ENCODE measurements at places on chromosomes 16 and 17. TPM values are rescaled to one million over a fixed set of nuclear protein-coding genes. Genes with fewer than 3 reads are reported as not detected.
A peak's percentile ranks its signal among the peaks of the same experiment; 100 is the strongest.

GRCh38 chr17:65366102-65366844 is 195.2 kb downstream of the AXIN2 start:
- no peak for DNase-seq

- DNase-seq = peak; percentile 33
Measured at GRCh38 chr16:66751303-66751991, at the start of gene DYNC1LI2. Gene DYNC1LI2, minus strand, starts transcription at chr16:66751609. Its CDS starts 18 bp downstream, at chr16:66751591.

- DNase-seq = no peak
Measured at GRCh38 chr16:49487746-49488145, 114.1 kb downstream of the C16orf78 start.

ZFP1 gene
- 10.5 TPM for total RNA-seq

DNA sequence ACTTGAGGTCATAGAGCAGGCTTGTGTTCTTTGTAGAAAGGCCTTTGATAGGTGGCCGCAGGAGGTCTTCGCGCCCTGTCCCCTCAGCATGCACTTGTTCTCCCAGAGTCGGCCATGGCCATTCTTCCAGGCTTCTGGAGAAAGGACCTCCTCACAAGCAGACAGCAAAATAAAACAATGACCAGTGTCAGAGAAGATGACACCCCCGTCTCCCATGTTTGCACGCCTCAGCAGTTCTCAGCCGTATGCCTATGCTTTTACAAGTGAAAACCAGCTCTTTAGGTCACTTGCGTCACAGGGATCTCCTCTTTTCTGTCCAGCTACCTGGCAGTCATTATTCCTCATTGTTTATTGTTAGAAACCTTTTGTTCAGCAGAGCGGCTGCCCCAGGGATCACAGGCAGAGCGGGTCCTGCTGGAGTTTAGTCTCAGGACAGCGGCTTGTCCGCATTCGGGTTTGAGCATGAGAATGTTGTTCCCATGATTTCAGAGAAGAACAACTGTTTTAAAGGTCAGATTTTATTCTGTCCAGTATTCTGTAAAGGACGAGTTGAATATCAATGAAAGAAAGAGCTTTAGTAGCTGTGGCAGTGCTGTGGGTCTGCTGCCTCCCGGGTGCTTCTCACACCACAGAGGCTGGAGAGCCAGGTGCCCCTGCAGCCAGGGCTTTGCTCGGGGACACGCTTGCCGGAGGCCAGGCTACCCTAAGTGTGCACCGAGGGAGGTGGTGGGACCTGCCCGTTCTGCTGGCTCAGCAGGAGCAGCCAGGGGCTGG is 123.9 kb downstream of the RPTOR start:
- DNase-seq = no peak

GRCh38 chr17:20922128-20922670 is 120.6 kb downstream of the USP22 start:
- DNase-seq = peak; percentile 35

DNA sequence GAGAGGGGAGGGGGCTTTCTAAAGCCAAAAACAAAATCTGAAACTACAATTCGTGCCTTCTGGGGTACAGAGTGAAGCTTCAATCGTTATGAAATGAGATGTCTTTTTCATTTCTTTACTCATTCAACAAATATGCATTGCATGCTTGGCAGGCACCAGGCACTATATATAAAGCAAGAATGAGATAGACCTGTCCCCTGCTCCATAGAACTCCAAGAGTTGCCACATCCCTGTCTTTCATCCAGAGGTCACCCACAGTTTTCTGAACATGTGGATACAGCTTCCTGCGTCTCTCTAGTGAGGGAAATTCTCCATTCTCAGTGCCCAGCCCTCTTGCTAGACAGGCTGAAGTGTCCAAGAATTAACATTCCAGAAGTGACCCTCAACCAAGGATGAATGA is 343.2 kb upstream of the MAF start:
- DNase-seq = peak; percentile 26

SMPD3 gene
- total RNA-seq = not detected

GRCh38 chr17:80855948-80856862 is 135.4 kb upstream of the CHMP6 start:
- peak; percentile 98 for DNase-seq

RAD51D gene
- total RNA-seq = 1.4 TPM

GRCh38 chr17:83077411-83077810 is 2.0 kb upstream of the METRNL start:
- DNase-seq = no peak

DNA sequence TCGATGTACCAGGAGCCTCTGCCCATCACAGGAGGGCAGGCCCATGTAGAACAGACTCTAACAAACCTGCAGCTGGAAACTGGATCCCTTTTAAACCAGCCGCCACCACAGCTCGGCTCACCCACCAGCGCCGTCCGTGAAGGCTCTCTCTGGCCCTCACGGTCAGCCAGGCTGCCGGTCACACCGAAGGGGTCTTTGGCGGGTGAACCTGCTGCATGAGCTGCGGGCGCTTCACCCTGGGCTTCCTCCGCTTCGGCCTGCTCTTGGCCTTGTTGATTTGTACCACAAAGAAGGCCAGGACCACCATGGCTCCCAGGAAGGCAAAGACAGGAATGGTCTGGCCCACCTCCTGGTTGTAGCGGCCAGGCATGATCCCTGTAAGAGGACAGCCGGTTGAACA is 11.7 kb upstream of the SLC38A8 start:
- no peak for DNase-seq

DNA sequence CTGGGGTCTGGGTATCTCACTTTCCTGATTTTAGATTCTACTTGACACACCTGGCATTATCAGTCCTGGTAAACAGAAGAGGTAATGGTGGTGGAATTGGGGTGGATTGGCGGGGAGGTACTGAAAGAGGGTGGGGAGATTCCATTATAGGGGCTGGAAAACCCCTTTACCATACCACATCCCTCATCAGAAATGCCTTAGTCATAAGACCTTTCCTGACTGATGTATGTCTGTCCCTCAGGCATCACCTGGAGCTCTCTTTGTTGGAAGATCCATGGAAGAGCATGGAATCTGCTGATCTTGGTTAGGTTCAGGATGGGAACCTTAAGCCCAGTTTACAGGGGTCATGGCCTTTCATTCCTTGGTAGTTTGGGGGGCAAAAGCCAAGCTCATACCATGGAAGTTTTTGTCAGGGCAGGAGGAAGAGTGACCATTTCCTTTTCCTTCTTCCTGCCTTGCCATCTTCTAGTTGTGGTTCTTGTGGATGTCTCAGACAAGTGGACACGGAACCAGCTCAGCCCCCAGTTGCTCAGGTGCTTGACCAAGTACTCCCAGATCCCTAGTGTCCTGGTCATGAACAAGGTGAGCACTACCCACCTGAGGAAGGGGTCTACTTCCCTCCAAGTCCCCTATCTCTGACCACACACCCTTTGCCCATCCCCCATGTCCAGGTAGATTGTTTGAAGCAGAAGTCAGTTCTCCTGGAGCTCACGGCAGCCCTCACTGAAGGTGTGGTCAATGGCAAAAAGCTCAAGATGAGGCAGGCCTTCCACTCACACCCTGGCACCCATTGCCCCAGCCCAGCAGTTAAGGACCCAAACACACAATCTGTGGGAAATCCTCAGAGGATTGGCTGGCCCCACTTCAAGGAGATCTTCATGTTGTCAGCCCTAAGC is 3.3 kb downstream of the ERAL1 start:
- DNase-seq = no peak

PRCD gene
- not detected for total RNA-seq

DNA sequence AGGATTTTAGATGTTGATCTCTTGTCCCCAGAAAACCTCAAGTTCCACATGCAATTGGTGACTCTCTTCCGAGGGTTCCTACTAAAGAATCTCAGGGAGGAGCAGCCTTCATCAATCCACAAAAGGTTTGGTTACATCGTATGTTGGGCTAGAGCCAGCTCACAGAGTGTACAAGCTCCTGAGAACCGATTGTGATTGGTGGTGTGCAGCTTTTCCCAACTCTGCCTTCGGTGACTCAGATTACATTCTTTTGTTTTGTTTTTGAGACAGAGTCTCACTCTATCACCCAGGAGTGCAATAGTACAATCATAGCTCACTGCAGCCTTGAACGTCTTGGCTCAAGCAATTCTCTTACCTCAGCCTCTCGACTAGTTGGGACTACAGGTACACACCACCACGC is 172.4 kb downstream of the PMP22 start:
- peak; percentile 64 for DNase-seq

- no peak for DNase-seq
Measured at GRCh38 chr17:80377798-80378197, 37.2 kb upstream of the ENDOV start.

- DNase-seq = peak; percentile 61
Measured at GRCh38 chr17:44307387-44308186, 814 bp upstream of the RUNDC3A start.

GRCh38 chr16:373848-374615 is 3.7 kb upstream of the MRPL28 start:
- no peak for DNase-seq

NXPH3 gene
- total RNA-seq = not detected

GNGT2 gene
- total RNA-seq = not detected

GRCh38 chr16:74950511-74950910 is 34.4 kb downstream of the WDR59 start:
- DNase-seq = no peak

KRT33B gene
- 0.79 TPM for total RNA-seq

MED9 gene
- total RNA-seq = 7.2 TPM

MYH2 gene
- total RNA-seq = not detected

GRCh38 chr17:4043862-4044261 is 79.6 kb upstream of the ATP2A3 start:
- no peak for DNase-seq

DNA sequence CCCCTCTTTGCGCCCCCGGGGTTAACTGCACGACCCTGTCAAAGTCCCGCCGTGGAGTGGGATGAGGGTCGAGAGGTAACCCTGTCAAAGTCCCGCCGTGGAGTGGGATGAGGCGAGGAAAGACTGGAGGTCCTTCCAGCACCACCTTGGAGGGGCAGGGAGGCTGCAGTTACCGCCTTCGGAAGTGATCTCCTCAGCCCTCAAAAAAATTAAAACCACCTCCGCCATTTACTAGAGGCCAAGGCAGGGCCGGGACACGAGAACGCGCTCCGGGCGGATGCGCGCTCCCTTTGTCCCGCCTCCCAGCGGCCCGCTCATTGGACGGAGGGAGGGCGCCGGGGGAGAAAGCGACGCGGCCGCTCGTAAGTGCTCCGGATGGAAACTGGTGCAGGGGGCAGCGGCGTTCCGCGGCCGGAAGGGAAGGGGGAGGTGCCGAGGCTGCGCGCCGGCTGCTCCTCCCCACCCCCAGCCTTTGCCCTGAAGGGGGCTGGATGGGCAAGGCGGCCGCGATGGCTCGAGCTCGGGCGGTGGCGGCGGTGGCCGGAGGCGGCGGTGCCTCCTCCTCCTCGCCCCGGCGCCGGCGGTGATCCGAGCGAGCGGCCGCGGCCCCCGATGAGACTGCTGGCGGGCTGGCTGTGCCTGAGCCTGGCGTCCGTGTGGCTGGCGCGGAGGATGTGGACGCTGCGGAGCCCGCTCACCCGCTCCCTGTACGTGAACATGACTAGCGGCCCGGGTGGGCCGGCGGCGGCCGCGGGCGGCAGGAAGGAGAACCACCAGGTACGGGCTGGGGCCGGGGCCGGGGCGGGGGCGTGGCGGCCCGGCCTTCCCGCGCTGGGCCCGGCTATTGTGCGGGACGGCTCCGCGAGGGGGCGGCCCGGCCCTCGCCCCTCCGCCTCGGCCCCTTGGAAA is at the start of gene METTL9:
TSS of gene METTL9 (plus strand) at position 456 of the 909 bp plus-strand sequence. CDS start at position 613, 157 bp downstream.
- DNase-seq = peak; percentile 80

FNDC8 gene
- total RNA-seq = not detected

DNA sequence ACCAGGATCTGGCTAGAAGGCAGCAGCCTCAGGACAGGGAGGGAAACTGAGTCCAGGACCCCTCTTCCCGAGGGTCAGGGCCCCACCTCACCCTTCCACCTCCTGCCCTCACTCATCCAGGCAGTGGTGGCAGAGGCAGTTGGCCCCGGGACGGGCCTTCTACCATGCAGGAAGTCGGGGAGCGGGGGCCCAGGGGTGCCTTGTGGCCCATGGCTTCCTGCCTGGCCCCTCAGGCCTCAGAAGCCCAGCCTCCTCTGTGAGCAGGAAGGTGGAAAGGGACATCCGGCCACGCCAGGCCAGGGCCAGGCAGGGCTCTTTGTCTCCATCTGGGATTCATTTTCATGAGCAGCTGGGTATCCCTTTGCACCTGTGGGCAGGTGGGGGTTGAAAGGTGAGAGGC is 58.5 kb downstream of the BAHCC1 start:
- DNase-seq = no peak

CMTM1 gene
- 0.38 TPM for total RNA-seq

TM4SF5 gene
- not detected for total RNA-seq

DNA sequence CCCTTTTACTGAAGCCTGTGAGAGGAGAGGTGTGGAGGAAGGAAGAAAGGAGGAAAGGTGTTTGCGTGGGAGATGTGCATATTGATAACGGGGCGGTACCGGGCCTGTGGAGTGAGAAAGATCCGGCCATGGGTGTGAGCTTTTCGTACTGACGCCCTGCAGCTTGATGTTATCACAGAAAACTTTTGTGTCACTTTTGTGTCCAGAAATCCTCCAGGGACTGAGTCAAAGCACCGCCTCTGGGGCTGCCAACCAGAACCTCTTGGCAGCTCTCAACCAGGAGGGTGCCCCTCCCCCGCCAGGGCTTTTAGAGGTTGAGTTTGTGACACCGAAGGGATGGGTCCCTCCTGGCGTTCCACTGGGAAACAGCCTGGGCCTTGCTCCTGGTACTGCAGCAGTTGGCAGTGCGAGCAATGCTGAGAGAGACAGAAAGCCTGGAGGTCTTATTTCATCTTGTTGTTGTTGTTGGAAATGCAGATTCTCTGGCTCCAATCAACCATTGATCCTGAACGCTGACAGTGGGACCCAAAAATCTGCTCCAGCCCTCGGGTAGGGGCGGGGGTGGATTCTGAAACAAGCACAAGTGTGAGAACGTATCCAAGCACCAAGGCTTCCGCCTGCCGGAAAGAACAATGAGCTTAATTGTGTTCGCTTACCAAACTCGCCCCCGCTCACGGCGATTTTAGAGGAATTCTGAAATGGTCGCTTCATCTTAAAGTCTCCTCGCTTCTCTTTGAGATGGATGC is 65.0 kb downstream of the CRISPLD2 start:
- DNase-seq = no peak

DNA sequence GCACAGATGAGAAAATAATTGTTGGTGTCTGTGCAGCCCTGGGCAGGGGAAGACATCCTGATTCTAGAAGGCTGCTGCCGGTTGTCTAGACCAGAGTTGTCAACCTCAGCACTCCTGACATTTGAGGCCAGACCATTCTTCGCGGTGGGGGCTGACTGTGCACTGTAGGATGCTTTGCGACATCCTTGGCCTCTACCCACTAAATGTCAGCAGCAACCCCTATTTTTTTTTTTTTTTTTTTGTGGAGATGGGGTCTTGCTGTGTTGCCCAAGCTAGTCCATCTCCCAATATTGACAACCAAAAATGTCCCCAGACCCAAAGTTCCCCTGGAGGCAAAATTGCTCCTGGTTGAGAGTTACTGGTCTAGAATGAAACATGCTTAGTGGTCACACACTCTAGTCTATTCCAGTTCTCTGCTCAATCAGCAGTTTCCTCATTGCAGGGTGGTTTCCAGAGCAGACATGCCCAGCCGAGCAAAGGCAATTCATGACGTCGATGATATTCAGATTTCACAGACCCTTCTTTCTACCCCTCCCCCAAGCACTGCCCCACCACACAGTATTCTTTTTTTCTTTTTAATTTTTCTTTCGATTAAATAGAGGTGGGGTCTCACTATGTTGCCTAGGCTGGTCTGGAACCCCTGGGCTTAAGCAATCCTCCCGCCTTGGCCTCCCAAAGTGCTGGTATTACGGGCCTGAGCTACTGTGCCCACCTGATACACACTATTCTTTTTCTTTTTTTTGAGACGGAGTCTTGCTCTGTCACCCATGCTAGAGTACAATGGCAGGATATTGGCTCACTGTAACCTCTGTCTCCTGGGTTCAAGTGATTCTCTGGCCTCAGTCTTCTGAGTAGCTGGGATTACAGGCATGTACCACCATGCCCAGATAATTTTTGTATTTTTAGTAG is 9.0 kb downstream of the C17orf99 start:
- peak; percentile 70 for DNase-seq
